ENCODE measurements at places on chromosomes 2 and 18. TPM values are rescaled to one million over a fixed set of nuclear protein-coding genes. Genes with fewer than 3 reads are reported as not detected.

The RFTN2 gene
- not detected for total RNA-seq

The IL1R2 gene
- not detected for total RNA-seq

The CENPA gene
- 37.9 TPM for total RNA-seq

The GPR39 gene
- not detected for total RNA-seq

The LIMS4 gene
- total RNA-seq: 0.25 TPM

The EN1 gene
- total RNA-seq: not detected

The UGT1A4 gene
- not detected for total RNA-seq

The IL36A gene
- not detected for total RNA-seq

The AKAIN1 gene
- total RNA-seq: not detected

The SERPINB4 gene
- not detected for total RNA-seq

The SCYGR4 gene
- total RNA-seq: not detected

The VIT gene
- total RNA-seq: not detected

The ESPNL gene
- total RNA-seq: 0.14 TPM

The DNAJC5G gene
- total RNA-seq: not detected

The PLB1 gene
- total RNA-seq: 2.0 TPM

The FER1L5 gene
- not detected for total RNA-seq

The C2orf66 gene
- total RNA-seq: 0.20 TPM

The NEU4 gene
- total RNA-seq: 0.64 TPM

The RBM44 gene
- total RNA-seq: 0.93 TPM

The NCKAP5 gene
- total RNA-seq: not detected

The FEV gene
- total RNA-seq: not detected

The SIGLEC15 gene
- not detected for total RNA-seq

The CAPG gene
- 403 TPM for total RNA-seq

The OSBPL1A gene
- total RNA-seq: 0.68 TPM

The PTPN2 gene
- total RNA-seq: 53.2 TPM

The MOGAT1 gene
- not detected for total RNA-seq

The TMEM200C gene
- total RNA-seq: not detected

The NOL4 gene
- total RNA-seq: not detected

The APOB gene
- not detected for total RNA-seq

The LOXHD1 gene
- total RNA-seq: not detected

The ACVR1C gene
- 0.55 TPM for total RNA-seq

The NDUFAF7 gene
- 20.2 TPM for total RNA-seq

The GALNT3 gene
- 23.7 TPM for total RNA-seq

The VIL1 gene
- total RNA-seq: not detected

The RNU2-63P gene
- 22.6 TPM for total RNA-seq

The ZNF804A gene
- total RNA-seq: not detected

The PDK1 gene
- total RNA-seq: 26.7 TPM

The FAM168B gene
- total RNA-seq: 58.3 TPM

The BCL2L11 gene
- 12.6 TPM for total RNA-seq

The POTEJ gene
- not detected for total RNA-seq

The TRPM8 gene
- total RNA-seq: not detected

All from T-helper 2 cell treated with Interferon-gamma antibody and Interleukin-4, amounts not matched to agents 100 ng/mL and 5 ng/mL, for 36 hours (primary cell).